ENCODE measurements at places on chromosomes 7 and 10. TPM values are rescaled to one million over a fixed set of nuclear protein-coding genes. Genes with fewer than 3 reads are reported as not detected.
A peak's percentile ranks its signal among the peaks of the same experiment; 100 is the strongest.

DNA sequence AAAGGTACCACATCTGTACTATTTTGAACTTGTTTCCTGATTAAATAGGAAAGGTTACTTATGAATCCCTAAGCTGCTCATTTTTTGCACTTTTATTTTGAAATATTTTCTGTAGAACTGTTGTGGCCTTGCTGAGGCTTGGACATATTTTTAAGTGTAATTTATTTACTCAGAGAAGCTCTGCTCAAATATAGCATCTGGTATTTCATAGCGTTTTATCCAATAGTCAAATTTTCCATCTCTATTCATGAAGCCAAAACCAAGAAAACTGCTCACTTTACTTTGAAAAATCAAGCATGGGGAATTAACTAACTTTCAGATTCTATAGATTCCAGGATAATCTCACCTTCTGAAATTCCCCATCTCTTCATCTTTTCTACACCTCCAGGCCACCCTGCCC lies 6.6 kb upstream of the FAM3C start:
- no peak overlapping the region for H3K4me3 ChIP-seq
- H3K27ac ChIP-seq = no peak overlapping the region
- no peaks in the 10 kb centered on the region for H3K4me1 ChIP-seq
- no peaks in the 10 kb centered on the region for H3K36me3 ChIP-seq
- DNase-seq = no peak

- DNase-seq = no peak
- no peak overlapping the region for H3K4me3 ChIP-seq
- peaks cover 23% of the 10 kb centered on the region for H3K4me1 ChIP-seq
- H3K36me3 ChIP-seq = peaks cover 12% of the 10 kb centered on the region
Observed at GRCh38 chr7:141012044-141012685, 2.6 kb downstream of the MRPS33 start.

DNA sequence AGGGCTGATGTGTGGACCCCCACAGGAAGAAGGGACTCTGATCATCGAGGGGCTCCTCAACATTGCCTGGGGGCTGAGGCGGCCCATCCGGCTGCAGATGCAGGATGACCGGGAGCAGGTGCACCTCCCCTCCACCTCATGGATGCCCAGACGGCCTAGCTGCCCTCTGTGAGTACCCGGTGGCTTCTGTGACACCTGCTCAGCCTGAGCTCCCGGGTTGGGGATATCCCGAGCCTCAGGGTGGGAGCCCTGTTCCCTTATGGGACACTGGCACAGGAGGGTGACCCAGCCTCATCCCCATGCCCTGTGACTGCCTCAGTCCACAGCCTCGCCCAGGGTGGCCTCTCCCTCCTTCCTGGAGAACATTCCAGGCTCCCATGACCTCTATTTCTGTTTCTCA lies 3.9 kb upstream of the DEPP1 start:
- H3K36me3 ChIP-seq = no peaks in the 10 kb centered on the region
- no peak overlapping the region for H3K4me3 ChIP-seq
- no peak for DNase-seq
- H3K27me3 ChIP-seq = no peaks in the 10 kb centered on the region
- peak overlapping the region; percentile 95 for H3K27ac ChIP-seq
- peaks cover 50% of the 10 kb centered on the region for H3K4me1 ChIP-seq

DNA sequence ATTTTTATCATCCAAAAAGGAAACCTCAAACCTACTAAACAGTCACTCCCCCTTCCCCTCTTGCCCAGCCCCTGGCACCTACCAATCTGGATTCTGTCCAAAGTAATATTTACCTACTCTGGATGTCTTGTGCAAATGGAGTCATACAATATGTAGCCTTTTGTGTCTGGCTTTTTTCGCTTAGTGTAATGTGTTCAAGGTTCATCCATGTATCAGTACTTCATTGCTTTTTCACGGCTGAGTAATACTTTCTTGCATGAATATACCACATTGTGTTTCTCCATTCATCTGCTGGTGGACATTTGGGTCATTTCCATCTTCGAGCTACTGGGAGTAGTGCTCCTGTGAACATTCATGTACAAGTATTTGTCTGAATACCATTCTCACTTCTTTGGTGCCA lies 113.6 kb downstream of the EEPD1 start:
- DNase-seq = no peak
- no peak overlapping the region for H3K27ac ChIP-seq
- peaks cover 46% of the 10 kb centered on the region for H3K4me1 ChIP-seq
- H3K36me3 ChIP-seq = no peaks in the 10 kb centered on the region
- H3K27me3 ChIP-seq = no peaks in the 10 kb centered on the region

- peaks cover 22% of the 10 kb centered on the region for H3K4me1 ChIP-seq
- no peak overlapping the region for H3K4me3 ChIP-seq
- H3K27ac ChIP-seq = no peak overlapping the region
- no peaks in the 10 kb centered on the region for H3K27me3 ChIP-seq
- no peak for DNase-seq
Observed at GRCh38 chr10:78025685-78026364, 3.5 kb downstream of the POLR3A start.

- no peak overlapping the region for H3K4me3 ChIP-seq
- H3K27ac ChIP-seq = no peak overlapping the region
- DNase-seq = no peak
- H3K36me3 ChIP-seq = no peaks in the 10 kb centered on the region
- no peaks in the 10 kb centered on the region for H3K27me3 ChIP-seq
Observed at GRCh38 chr7:68674826-68675225, 923.4 kb upstream of the AUTS2 start.

GRCh38 chr7:14602851-14603250 lies 299.7 kb downstream of the DGKB start:
- no peaks in the 10 kb centered on the region for H3K36me3 ChIP-seq
- no peak overlapping the region for H3K27ac ChIP-seq
- no peak for DNase-seq
- no peaks in the 10 kb centered on the region for H3K27me3 ChIP-seq

DNA sequence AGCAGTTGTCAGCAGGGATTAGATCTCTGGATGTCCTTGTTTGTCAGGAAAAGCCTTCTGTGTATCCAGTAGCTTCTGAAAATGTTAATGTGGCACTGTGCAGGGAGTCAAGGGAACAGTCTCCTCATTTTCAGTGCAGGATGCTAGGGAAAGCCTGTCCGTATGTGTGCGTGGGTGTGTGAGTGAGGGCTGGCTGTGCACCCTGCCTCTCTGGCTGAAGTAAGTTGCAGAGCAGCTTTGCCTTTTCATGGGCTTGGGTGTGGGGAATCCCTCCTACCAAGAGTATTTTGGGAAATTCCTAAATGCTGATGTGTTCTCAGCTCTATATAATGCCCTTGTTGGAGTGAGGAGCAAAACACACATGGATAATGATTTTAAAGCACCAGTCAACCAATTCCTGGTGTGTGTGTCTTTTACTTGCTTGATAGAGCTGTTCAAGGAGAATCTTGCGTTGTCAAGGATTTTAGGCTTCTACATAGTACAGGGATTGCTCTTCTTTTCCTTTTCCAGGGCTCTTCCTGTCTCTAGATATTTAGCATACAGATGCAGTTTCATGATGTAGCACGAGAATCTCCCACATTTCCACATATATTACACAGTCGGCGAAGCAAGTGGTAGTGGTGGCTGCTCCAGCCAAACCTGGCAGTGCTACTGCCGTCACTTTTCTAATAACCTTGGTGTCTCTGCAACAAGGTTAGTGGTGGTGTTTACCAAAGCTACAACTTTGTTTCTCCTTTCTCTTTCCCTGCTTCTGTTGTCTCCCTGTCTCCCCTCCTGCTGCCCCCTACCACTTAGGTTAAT lies 92.8 kb downstream of the MCU start:
- no peak for DNase-seq
- no peak overlapping the region for H3K4me3 ChIP-seq
- peaks cover 34% of the 10 kb centered on the region for H3K4me1 ChIP-seq

DNA sequence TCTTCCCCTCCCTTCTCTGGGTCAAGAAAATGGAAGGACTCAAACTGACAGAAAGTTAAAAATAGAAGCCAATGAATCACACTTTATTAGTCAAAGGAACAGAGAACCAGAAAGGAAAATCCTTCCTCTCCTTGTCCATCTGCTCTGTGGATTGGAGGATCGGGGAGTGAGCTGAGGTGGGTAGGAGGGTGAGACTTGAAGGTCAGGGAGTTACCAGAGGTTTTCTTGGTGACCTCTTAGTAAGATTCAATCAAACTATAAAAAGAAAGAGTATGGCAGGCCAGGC lies 12.2 kb downstream of the TLX1 start:
- H3K4me1 ChIP-seq = peaks cover 27% of the 10 kb centered on the region
- no peak overlapping the region for H3K27ac ChIP-seq
- peaks cover 28% of the 10 kb centered on the region for H3K27me3 ChIP-seq
- no peak overlapping the region for H3K4me3 ChIP-seq
- no peaks in the 10 kb centered on the region for H3K36me3 ChIP-seq
- no peak for DNase-seq

- no peaks in the 10 kb centered on the region for H3K27me3 ChIP-seq
- H3K36me3 ChIP-seq = no peaks in the 10 kb centered on the region
- H3K27ac ChIP-seq = no peak overlapping the region
- H3K4me3 ChIP-seq = no peak overlapping the region
- H3K4me1 ChIP-seq = no peaks in the 10 kb centered on the region
Observed at GRCh38 chr7:146206270-146206669, 89.7 kb downstream of the CNTNAP2 start.

DNA sequence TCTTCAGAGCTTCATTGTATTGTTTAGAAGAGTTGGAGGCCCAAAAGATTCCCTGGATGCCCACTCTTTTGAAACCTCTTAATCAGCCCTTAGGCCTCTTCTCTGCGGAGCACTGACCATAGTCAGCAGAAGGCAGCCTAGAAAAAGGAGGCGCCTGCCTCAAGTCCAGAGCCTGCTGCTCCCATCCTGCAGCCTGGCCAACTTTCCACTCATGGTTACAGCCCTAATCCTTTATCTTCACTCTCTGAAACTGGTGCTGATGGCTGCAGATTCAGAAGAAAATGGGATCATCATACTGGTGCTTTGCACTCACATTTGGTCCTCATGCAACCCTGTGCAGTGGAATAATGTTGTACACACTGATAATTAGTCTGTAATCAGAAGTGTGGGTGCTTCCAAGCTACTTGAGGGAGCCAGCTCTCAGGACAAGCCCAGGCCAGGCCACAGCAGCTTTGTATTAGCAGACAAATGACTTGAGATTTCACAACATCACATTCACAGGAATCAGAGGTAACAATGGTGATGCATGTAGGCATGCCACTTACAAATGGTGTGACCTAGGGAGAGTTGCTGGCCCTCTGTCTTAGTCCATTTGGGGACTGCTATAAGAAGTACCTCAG lies 272.9 kb downstream of the GALNT17 start:
- no peak overlapping the region for H3K4me3 ChIP-seq
- H3K4me1 ChIP-seq = no peaks in the 10 kb centered on the region
- no peak overlapping the region for H3K27ac ChIP-seq
- H3K36me3 ChIP-seq = no peaks in the 10 kb centered on the region
- H3K27me3 ChIP-seq = no peaks in the 10 kb centered on the region

- H3K4me3 ChIP-seq = no peak overlapping the region
- H3K27ac ChIP-seq = no peak overlapping the region
- H3K27me3 ChIP-seq = no peaks in the 10 kb centered on the region
- no peak for DNase-seq
Observed at GRCh38 chr7:49669692-49670260, 103.7 kb upstream of the VWC2 start.

Gene ASB4
- total RNA-seq = 0.25 TPM

Gene SFTPD
- not detected for total RNA-seq

Gene CYP26C1
- not detected for total RNA-seq

Gene CYP2C19
- 6.1 TPM for total RNA-seq

Gene ALOX5
- 22.8 TPM for total RNA-seq

Gene TTYH3
- total RNA-seq = 33.9 TPM

Gene BLNK
- total RNA-seq = 8.8 TPM
